ENCODE measurements at places on chromosomes 7 and 10.

- DNase-seq, result no peak
These were observed 18.3 kb downstream of the SGMS1 start for GRCh38 chr10:50605269-50605950.

DNA sequence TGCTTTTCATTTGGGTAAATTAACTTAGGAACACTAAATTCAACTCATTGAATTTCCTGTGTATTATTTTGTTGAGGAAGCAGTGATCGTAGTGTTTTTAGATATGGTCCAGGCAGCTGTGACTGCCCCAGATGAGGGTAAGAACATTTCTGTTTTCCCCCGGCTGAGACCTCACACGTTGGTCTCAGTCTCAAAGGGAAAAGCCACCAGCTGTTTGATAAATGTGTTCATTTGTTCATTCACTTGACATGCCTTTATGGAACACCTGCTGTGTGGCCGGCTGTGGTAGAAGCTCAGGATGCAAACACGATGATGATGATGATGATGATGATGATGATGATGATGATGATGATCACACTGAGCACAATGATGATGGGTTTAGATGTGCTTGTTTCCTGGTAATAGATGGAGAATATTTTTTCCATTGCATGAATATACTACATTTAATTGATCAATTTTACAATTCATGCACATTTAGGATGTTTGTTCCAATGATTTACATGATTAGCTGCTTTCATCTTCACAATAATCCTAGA, 125.6 kb upstream of the ZNF32 start:
- DNase-seq, result no peak

- DNase-seq, result no peak
These were observed 559.5 kb upstream of the C7orf33 start for GRCh38 chr7:148031019-148031418.

DNA sequence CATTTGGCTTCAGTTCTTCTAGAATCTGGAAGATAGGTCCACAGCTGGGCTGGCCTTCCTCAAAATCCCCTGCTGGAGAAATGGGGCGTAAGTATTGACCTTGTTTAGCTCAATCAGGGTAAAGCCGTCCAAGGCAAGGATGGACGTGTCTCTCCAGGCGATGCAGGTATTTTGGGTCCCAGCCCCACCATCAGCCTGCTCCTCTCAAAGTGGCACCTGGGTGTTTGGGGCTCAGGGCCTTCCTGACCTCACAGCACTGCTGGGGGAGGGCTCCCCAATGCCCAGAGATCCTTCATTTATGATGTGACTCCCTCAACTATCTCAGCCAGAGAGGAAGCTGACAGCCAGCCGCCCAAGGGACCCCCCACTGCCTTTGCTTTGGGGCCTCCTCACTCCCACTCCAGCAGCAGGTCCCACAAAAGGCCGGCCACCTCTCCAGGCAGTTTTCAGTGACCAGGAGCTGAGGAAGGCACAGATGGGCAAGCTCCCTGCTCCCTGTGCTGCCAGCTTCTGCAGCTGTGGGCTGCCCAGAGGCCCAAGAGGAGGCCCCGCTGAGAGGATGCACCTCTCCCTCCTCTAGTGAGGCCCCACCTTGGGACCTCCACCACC, 140.0 kb upstream of the TCERG1L start:
- DNase-seq, result no peak

DNA sequence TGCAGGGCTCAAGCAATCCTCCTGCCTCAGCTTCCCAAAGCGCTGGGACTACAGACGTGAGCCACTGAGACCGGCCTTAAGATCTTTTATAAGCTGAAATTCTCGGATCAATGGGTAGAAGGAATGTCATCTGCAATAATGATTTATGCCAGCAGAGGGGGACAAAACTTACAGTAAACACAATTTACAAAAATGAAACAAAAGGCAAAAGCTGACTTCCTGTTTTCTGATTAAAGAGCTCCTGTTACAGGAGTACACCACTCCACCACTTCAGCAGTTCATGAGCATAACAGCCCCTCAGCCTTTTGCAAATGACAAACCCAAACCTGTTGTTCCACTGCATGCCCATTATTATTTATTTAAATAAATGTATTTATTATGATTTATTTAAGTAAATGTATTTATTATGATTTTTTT, 88.5 kb upstream of the ATP6V0A4 start:
- DNase-seq, result no peak

DNA sequence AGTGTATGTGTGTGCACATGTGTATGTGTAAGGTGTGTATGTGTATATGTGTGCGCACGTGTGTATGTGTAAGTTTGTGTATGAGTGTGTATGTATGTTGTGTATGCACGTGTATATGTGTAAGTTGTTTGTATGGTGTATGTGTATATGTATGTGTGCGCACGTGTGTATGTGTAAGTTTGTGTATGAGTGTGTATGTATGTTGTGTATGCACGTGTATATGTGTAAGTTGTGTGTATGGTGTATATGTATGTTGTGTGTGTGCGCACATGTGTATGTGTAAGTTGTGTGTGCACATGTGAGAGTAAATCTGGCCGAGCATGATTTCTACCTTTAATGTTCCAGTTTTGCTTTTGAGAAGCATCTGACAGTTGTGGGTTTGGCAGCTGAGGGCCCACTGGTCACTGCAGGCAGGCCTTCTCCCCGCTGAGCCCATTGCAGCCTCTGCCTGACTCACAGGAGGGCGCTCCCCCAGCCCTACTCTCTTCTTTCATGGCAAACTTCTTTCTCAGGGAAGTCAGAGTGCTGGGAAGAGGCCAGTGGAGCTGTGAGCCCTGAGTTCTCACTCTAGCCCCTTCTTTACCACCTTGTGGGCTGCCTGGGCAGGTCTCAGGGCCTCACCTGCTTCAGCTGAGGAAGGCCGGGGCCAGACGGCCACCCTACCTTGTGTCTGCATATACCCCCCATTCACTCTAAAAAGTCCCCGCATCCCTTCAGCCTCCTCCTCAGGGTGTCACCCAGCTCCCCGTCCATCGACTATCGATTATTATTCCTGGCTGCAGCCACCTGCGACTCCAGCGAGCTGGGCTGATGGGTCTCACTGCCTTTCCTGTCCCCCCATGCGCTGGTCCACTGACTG, 11.2 kb downstream of the WDR86 start:
- DNase-seq, result no peak

DNA sequence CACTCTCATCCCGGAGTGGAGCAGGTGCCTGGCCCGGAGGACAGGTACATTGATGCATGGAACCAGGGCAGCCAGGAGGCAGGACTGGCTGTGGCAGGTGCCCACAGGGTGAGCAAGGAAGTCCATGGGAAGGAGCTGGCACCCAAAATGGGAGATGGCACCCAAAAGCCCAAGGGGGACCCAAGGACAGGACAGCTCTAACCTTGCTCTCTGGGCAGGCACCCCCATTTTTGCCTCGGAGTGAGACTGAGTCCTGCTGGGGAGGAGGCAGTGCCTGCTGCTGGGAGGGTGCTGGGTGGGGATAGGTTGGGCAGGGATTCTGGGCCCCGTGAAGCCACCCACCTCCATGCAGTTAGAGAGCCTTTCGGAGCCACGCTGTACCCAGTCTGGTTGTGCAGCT, 234.5 kb downstream of the TCERG1L start:
- DNase-seq, result no peak

DNA sequence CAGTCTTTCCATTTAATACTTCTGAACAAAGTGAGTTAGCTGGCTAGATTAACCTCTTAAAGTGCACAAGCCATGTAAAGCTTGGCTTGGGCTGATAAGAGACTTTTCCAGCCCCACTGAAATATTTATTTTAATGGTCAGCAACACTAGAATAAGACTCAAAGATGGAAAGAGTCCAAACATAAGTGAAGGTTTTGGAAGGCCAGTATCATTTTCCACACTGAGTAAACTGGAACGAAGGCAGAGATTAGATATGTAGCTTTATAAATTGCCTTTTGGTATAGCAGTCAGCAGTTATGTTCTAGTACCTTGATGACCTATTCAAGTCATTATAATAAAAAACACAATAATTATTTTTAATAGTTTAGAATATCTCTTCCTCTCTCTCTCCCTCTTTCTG, 102.2 kb downstream of the HDAC9 start:
- no peak for DNase-seq

GRCh38 chr7:121181357-121181756, 147.4 kb upstream of the WNT16 start:
- no peak for DNase-seq

DNA sequence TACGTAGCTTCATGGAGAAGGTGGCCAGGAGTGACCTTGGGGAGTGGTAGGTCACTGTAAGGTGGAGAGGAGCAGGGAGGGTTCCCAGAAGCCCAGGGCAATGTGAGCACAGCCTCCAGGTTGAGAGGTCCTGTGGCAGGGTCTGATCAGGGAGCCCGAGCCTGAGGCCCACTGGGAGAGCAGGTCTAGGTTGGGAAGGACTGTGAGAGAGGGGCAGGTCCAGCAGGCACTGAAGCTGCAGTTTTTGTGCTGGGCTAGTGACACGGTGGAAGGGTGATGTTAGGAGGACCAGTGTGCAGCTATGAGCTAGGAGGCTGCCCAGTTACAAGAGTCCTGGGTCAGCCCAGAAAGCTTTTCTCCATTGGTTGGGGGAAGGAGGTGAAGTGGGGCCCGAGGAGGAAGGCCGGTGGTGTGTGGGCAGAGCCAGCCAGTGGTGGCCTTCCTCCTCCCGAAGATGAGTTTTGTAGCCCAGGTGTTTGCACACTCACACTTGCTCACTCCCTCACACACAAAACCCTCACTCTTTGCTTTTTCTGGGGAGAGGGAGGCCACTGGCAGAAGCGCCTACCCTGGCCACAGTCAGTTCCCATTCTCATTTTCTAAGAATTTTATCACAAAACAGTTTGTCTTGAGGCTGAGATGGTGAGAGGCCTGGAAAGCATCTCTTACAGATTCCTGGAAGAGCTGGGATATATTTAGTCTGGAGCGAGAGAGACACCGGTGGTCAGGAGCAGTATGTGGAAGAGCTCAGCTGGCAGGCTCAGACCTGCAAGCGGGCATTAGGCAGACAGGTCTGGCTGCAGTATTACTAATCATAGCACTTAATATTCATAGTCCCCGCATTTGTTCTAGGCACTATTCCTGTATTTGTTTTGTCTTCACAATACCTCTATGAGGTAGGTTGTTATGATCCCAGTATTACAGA, 57.1 kb downstream of the ZNF467 start:
- no peak for DNase-seq

GRCh38 chr10:124741922-124742412, 2.2 kb downstream of the FAM53B start:
- DNase-seq, result no peak

DNA sequence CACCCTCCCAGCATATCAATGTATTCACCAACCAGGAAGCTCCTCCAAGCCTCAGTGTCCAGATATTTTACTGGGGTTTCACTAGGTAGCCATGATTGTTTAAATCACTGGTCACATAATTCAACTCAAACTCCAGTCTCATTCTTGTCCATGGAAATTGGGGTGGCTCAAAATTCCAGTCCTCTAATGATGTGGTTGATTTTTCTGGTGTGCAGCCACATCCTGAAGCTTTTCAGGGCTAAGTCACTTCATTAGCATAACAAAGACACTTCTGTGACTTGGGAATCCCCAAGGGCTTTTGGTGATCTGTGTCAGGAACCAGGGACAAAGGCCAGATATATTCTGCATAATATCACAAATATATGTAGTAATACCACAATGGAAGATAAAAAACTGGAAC, 786.9 kb upstream of the IGFBP3 start:
- no peak for DNase-seq

DNA sequence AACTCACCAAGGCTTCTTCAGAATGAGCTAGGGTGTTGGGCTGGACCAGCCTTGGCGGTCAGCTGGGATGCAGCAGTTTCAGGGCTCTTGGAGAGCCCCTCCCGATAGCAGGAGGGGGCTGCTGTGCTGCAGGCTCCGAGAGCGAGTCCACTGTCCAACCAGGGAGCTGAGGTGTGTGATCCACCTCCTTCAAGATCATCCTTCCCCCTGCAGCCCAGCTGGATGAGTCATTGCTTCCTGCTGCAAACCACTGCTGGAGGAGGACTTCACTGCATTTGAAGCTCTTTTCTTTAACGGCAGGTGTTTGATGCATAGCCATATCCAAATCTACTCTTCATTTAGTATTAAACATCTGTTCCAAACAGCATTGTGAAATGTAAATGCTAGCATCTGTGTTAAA, 54.2 kb upstream of the EBF3 start:
- DNase-seq, result peak; percentile 57
